OCI-M1 (cell line): ENCODE measurements at places on chromosomes 3 and 15.

DNA sequence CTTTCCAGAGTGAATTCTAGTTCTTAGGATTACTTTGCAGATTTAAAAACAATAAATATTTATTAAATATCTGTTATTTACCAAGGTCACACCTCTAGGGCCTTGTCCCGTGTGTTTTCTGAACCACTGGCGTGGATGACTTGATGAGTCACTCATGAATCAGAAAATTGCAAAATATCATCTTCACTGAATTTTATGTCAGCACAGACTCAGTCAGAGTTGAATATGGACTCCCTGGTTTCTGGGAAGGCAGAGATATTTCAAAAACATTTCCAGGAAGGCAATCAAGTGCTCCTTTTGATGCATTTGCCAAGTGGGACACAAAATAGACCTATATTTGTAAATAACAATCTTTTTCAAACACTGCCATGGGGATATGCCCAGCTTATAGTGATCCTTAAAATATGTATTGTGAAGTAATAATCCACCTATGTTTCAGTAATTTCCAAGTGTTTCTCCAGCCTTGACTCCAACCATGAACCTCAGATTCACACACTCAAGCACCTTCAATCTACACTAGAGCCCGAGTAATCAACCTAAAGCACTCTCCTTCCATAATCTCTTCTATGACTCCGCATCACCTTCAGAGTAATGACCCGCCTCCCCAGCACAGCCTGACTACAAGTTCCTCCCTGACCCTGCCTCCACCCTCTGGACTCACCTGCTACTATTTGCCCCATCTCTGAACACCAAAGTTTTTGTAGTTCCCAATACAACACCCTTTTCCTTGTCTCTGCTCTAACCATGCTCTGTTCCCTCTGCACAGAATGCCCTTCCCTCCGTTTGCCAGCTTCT lies 24.3 kb downstream of the DPH3 start:
- peak; percentile 56 for DNase-seq

- no peak for DNase-seq
These were observed 597.2 kb upstream of the NECTIN3 start for GRCh38 chr3:110474397-110474796.

DNA sequence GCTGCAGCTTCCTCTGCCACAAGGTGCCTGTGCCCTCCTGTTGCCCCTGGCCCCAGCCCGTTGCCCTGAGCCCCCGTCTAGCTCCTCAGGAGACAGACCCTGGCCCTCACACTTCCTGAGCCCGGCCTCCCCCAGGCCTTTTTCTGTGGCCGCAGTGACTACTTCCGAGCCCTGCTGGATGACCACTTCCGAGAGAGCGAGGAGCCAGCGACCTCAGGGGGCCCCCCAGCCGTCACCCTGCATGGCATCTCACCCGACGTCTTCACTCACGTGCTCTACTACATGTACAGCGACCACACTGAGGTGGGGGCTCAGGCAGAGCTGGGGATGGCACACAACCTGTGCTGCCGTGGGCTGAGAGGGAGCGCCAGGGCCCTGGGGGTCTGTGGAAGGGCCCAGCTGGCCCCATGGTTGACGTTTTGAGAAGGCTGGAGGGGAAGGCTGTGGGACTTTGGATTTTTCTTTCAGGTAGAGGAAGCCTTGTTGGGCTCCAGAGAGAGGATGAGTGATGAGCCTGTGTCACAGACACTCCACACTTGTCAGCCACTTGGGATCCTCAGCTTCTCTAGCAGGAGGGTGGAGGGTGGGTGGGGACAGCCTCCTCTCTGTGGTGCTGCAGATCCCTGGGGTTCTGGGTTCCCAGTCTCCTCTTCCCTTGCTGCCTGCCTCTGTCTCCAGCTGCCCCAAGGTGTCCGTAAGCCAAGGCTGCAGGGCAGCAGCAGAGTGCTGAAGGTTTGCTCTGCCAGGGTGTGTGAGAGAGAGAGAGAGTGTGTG lies 5.0 kb downstream of the ABTB1 start:
- no peak for DNase-seq

GRCh38 chr3:190811775-190812480 lies 50.6 kb downstream of the GMNC start:
- DNase-seq = peak; percentile 81

DNA sequence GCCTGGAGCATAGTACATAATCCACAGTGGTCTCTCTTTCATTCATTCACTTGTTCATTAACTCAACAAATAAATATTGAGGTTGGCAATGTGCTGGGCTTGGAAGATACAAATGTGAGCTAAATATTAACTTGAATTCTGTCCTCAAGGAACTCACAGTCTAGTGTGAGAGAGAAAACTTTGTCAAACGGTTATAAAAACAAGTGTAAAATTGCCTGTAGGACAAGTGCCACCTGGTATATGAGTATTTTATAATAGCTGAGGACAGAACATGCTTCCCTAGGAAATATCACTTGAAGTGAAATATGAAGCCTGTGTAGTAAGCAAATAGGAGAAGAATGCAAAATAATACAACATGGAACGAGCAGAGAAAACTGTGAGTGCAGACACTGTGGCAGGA lies 173.1 kb upstream of the CMC1 start:
- no peak for DNase-seq

- no peak for DNase-seq
These were observed 61.7 kb downstream of the SLC12A1 start for GRCh38 chr15:48267766-48268165.

DNA sequence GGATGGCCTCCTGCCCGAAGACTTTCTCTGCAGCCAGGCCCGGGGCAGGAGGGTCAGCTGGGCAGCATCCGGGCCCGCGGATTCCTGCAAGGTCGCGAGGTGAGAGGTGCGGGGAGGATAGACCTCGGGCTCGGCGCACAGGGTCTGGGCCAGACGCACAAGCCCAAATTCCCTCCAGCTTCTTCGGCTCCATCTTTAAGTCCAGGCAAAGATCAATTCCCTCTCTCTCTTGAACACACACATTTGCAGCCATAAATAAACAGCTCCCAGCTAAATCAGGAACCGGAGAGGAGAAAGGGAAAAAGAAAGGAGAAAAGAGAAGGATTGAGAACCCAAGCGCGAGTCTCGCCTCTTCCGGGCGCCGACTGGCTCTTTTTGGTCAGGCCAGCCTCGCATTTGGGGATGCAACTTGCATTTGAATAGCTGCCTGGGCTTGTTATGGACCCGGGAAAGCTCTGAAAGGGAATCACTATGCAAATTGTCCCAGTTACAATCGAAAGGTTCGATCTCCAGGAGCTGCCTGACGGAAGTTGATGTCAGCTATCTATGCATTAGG lies 14.5 kb upstream of the ONECUT1 start:
- no peak for DNase-seq

DNA sequence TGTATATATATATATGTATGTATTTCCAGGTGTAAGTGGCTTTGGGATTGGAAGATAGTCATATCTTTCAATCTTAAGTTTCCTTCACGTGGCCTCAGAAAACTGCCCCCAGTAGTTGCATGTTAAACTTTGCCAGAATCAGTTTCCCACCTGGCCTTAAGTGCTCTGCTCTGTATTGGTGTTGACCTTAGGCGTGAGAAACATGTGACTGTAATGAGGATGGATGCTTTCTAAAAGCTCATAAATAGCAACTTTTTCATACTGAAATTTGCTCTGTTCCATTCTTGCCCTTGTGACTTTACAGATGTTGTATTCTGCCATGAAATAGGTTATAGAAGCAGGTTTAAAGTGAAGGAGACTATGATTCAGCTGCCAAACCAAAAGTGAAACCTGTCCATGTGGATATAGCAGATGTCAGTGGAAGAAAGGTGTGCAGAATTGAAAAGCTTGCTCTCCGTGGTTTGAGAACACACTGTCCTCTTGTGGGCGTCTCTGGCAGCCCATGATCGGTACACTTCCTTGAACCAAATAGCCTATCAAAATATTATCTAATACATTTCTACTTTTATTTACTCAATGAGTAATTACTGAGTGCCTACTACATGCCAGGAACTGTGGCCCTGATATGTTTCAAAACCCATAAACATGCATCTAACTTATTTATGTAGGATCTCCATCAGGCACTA lies 15.8 kb downstream of the SCG5 start:
- DNase-seq = peak; percentile 42

- DNase-seq = no peak
These were observed 54.3 kb downstream of the EBLN2 start for GRCh38 chr3:73115806-73116205.

DNA sequence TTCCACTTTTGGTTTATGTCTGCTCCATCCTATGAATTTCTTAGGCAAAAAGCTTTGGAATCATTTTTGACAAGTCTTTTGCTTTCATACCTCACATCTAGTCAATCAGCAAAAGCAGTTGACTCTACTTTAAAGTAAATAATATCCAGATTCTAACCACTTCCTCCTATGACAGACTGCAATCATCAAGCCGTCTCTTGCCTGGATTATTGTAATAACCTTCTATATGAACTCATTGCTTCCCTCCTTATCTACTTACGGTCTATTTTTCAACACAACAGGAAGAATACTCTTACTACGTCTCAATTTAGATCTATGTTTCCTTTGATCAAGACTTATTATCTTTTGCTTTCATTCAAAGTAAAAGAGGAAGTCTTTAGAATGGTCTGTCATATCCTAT lies 20.7 kb downstream of the CLDN1 start:
- peak; percentile 62 for DNase-seq

DNA sequence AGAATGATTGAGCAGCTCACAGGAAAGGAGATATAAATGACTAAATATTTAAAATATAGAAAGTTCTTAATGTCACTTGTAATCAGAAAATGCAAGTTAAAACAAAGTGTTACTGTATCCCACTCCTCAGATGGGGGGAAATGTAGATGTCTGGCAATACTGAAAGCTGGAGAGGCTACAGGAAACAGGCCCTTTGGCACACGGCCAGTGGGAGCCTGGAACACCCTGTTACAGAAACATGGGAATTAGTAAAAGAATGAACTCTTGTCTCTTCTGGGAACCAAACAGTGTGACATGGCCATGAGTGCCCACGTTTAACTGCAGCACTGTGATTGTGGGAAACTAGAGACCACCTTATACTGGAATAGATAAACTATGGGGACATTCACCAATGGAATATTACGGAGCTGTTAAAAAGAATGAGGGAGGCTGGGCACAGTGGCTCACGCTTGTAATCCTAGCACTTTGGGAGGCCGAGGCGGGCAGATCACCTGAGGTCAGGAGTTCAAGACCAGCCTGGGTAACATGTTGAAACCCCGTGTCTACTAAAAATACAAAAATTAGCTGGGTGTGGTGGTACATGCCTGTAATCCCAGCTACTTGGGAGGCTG lies 50.2 kb downstream of the CDCP1 start:
- DNase-seq = no peak

GRCh38 chr3:42701371-42702065 lies 1.1 kb downstream of the HHATL start:
- DNase-seq = peak; percentile 64

GRCh38 chr3:119343719-119344118 lies 49.5 kb downstream of the ARHGAP31 start:
- peak; percentile 47 for DNase-seq

DNA sequence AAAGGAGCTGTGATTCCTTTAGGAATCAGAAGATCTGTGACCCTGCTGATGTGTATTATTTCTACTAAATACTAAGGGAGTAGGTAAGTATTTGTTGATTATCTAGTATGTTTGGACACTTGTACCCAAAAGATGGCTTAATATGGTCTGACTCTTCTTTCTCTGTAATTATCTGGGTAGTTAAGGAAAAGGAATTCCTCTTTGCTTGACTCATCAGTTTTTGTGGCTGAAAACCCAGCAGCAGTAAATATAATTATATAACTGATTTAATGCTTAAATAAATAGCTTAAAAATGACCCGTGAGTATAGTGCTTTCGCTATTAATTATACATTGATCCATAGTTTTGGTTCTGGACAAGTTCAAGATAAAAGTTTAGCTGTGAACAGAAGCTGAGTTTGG lies 155.8 kb downstream of the LRTM1 start:
- DNase-seq = no peak

GRCh38 chr3:123920383-123920782 lies 36.3 kb upstream of the MYLK start:
- DNase-seq = no peak

- DNase-seq = no peak
These were observed 747 bp downstream of the UBA7 start for GRCh38 chr3:49812916-49813496.

DNA sequence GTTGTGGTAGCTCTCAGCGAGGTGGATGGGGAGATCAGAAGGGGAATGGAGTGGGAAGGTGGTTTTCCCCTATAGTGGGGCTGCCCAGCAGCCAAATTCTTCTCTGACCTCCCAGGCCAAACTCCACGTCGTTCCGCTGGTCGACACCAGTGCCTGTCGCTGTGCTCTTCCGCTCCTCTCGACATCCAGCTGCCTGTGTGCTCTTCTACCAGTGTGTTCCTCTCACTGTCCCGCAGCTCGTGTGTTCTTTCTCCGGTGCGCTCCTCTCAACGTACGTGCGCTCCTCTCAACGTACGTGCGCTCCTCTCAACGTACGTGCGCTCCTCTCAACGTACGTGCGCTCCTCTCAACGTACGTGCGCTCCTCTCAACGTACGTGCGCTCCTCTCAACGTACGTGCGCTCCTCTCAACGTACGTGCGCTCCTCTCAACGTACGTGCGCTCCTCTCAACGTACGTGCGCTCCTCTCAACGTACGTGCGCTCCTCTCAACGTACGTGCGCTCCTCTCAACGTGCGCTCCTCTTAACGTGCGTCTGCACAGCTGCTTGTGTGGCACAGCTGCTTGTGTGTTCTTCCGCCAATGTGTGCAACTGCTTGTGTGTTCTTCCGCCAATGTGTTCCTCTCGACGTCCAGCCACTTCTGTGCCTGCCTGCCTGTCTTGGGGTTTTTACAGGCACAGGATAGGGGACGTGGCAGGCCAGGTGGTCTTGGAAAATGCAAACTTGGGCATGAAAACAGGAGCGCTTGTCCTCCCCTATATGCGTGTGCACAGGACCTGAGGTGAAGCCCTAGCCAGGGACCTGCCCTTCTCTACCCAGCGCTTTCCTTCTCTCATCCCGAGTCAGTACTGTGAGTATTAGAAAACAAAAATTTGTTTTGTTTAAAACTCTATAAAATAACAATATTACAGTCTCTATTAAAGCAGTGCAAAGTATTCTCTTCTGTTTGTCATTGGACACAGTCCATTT lies 991.1 kb downstream of the GBE1 start:
- DNase-seq = no peak

- DNase-seq = peak; percentile 55
These were observed 12.8 kb downstream of the VILL start for GRCh38 chr3:38003371-38003816.

DNA sequence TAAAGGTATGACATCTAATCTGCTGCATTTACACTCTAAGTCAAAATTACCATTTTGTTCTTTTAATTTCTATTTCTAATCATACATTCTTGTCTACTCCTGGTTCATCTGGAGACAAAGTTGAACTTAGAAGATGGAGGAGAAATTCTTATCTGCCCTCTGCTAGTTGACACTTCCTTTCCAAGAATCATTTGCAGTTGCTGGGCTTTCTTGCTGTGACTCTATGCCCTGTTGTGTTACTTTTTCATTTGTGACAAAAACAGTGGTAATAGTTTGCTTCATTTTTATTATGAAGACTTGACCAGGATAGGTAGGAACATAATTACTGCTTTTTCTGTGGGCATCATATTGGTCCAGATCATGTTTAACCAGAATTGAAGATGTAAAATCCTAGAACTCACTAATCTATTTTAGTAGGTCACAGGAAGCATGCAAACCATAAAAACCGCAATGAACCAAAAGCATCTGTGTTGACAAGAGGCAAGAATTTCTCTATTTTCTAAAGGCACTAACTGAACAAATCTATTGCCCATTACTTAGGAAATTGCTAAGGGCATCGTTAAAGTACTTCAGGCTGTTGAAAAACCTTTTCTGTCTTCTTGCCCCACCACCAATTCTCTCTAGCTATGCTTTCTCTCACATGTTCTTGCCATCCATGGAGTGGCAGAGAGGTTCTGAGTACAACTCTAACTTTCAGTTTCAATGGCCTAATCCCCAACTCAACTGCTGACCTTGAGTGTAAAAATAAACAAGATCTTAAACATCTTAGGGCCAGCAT lies 4.2 kb upstream of the CCR2 start:
- DNase-seq = peak; percentile 85
